ENCODE measurements at places on chromosomes 5 and 9.
A peak's percentile ranks its signal among the peaks of the same experiment; 100 is the strongest.

GRCh38 chr5:159734366-159734765, 181.9 kb upstream of the ADRA1B start:
- no peak for DNase-seq

GRCh38 chr5:100553209-100553608, 18.0 kb downstream of the FAM174A start:
- no peak for DNase-seq

DNA sequence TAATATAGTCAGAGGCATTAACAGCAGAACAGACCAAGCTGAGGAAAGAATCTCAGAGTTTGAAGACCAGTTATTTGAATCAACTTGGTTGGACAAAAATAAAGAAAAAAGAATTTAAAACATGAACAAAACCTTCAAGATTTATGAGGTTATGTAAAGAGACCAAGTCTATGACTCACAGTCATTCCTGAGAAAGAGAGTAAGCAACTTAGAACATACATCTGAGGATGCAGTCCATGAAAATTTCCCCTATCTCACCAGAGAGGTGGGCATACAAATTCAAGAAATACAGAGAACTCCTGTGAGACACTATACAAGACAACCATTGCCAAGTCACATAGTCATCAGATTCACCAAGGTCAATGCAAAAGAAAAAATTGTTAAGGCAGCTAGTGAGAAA, 17.4 kb upstream of the C9orf72 start:
- no peak for DNase-seq

DNA sequence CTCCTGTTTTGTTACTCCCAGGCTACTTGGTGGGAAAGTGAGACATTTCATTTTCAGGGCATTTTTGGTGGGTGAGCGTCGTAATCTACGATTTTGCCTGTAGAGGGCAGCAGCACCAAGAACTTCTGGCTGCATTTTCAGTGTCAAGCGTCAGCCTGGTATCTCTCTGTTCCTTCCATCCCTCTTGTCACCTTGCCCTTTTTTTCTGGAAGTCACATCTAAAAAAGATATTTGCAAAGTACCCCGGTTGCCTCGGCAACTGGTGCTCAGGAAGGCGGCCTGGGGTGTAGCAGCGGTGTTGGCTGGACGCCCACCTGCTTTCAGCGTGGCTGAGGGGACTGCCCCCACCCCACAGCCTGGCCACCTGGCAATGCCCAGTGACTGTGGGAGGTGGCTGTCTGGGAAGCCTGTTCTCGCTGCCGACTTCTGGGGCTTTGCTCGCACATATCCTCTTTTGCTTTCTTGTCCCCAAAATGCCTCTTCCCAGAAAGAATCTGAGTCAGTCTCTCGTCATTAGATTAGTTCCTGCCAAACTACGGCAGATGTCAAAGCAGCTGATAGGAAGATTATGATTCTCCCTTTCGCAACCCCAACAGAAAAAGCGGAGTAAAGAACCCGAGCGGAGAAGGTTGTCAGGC, 84.5 kb downstream of the ACER2 start:
- DNase-seq: peak; percentile 47

- no peak for DNase-seq
Measured at GRCh38 chr5:52727576-52727975, 60.1 kb upstream of the ITGA1 start.

DNA sequence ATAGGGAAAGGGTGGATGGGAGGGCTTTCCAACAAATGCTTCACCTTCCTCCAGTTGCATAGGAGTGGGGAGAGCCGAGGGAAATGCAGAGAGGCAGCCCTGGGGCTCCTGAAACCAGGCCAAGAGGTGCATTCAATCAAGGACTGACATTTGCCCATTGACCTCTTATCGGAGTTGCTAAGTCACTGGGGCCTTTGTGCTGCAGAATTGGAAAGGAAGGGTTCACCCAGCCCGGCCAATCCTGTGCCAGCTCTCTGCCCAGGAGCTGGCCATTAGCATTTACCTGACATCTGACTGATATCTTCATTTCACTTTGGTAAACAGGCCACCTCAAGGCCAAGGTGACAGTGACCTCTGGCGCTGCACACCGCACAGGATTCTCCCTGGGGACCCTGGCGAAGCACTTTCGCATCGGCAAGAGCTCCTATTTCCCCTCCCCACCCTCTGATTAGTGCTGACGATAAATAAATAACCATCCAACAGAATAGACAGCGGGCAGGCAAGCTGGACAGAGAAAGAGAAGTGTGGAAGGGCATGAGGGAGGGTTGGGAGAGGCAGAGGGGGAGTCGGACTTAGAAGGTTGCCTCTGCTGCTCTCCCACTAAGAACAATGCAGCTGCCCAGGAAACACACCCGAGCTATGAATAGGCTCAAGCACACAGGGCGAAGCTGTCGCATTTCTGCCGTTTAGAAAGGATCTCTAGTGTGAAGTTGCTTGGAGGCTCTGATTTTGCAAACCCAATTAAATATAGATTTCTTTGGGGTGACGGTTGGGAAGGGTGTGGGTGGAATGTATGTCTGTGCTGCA, 57.0 kb upstream of the BOD1 start:
- no peak for DNase-seq

GRCh38 chr5:148120317-148120716, 48.0 kb upstream of the SPINK14 start:
- DNase-seq: no peak

GRCh38 chr9:1044643-1045042, 5.5 kb upstream of the DMRT2 start:
- no peak for DNase-seq

GRCh38 chr5:131303537-131303936, 39.7 kb downstream of the CDC42SE2 start:
- no peak for DNase-seq

- no peak for DNase-seq
Measured at GRCh38 chr9:86511614-86512360, 157.6 kb upstream of the TUT7 start.

GRCh38 chr9:133023117-133023890, 7.5 kb upstream of the GTF3C5 start:
- DNase-seq: peak; percentile 5

- DNase-seq: no peak
Measured at GRCh38 chr5:53453898-53454718, 26.3 kb upstream of the FST start.

GRCh38 chr5:61339764-61340163, 7.7 kb downstream of the ZSWIM6 start:
- no peak for DNase-seq

DNA sequence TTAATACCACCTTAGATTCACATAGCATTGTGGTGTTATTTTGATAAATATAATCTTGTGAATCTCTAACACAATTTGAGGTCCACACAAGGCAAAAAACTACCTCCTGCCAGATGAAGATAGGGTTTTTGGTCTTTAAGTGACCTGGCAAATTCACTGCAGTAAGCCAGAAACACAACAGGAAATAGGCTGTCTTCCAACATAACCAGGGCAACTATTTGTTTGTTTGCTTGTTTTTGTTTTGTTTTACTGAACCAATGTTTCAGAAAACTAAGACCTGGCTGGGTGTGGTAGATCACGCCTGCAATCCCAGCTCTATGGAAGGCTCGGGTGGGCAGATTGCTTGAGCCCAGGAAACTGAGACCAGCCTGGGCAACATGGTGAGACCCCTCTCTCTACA, 95.5 kb downstream of the USP20 start:
- no peak for DNase-seq

- DNase-seq: no peak
Measured at GRCh38 chr5:161086461-161086860, 234.4 kb upstream of the ATP10B start.

DNA sequence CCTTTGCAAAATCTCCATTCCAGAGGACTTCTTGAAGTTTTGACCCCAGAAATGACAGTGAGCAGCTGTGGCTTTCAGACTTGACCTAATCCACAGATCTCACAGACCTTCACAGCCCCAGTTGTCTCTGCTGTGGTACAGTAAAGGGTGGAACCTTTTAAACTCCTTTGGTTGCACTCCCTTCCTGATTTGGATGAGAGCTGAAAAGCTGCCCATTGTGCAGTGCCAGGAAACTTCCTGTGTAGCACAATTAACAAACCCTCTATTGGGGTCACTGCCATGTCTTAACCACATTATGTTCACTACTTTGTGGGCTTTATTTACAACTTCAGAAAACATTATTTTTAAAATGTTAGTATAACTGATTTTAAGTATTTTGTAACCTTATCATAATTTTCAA, 56.7 kb upstream of the PCSK5 start:
- no peak for DNase-seq

DNA sequence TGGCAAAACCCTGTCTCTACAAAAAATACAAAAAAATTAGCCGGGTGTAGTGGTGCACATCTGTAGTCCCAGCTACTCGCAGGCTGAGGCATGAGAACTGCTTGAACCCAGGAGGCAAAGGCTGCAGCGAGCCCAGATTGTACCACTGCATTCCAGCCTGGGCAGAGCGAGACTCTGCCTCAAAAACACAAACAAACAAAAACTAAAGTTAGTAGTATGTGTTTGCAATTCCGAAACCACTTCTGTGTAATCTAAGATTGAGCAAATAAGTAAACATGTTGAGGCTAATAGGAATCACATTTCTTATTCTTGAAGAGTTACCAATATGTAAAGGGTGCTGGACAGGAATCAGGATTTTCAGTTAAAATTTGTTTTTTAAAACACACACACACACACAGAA, 70.0 kb upstream of the SUSD1 start:
- DNase-seq: no peak

GRCh38 chr9:135065804-135066203, 21.7 kb upstream of the OLFM1 start:
- no peak for DNase-seq

GRCh38 chr5:170296935-170297588, 515 bp downstream of the LCP2 start:
- no peak for DNase-seq

DNA sequence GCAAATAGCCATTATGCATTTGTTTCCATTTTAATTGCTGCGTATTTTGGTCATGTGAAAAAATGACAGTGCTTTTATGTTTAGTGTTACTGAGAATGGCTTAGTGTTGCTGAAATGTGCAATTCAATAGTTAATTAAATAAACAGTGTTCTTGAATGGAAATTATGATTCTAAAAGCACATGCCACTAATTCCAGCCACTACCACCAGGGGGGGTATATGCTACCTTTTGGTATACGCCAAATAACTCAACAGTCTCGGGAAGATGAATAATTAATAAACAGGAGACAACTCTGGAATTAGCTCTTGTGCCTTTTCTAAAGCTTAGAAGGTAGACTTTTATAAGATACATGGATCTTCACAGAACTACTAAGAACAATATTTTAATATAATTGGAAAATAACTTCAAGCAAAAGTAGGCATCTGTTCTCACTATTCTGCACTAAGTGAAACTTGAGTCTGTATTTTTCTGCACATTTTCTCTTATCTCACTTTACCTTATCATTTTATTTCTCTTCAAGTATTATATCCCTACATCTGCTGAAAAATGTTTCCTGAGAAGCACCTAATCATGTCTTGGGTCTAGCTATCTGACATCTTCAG, 83.5 kb upstream of the MINAR2 start:
- peak; percentile 30 for DNase-seq

DNA sequence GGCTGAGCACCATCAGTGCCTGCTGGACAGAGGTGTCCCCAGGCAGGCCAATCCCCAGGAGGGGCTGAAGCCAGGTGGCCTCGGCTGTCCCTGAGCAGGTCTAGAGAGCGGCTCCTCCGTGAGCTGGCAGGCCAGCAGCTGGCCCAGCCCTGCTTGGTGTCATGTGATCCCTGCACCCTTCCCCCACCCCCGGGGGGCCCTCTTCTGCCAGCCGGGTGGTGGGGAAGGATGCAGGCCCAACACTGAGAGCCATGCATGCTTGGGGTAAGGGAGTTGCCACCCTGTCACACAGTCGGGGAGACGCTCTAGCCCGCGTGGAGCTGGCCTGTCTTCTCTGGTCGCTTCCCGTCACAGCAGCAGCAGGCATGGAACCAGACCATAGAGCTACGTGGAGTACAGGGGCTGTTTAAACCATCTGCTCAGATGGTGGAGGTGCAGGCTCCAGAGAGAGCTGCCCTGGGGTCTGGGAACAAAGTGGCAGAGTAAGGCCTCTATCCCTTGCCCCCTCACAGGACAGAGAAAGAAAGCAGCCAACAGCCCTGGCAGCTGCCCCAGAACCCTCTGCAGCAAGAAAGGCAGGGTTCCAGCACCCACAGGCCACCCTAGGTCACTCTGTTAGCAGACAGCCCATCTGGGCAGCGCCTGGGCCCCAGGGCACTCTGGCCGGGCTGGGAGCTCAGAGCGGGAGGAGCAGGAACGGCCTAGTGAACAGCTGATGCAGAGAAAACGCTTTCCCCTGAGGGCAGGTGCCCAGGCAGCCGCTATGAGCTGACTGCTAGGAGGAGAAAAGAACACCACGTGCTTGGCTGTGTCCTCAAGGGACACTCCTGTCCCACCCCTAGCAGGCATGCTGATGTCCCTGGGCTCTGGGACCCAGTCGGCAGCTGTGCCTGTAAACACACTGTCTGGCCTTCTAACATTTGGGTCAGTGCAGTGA, 6.8 kb downstream of the RALGDS start:
- DNase-seq: no peak

DNA sequence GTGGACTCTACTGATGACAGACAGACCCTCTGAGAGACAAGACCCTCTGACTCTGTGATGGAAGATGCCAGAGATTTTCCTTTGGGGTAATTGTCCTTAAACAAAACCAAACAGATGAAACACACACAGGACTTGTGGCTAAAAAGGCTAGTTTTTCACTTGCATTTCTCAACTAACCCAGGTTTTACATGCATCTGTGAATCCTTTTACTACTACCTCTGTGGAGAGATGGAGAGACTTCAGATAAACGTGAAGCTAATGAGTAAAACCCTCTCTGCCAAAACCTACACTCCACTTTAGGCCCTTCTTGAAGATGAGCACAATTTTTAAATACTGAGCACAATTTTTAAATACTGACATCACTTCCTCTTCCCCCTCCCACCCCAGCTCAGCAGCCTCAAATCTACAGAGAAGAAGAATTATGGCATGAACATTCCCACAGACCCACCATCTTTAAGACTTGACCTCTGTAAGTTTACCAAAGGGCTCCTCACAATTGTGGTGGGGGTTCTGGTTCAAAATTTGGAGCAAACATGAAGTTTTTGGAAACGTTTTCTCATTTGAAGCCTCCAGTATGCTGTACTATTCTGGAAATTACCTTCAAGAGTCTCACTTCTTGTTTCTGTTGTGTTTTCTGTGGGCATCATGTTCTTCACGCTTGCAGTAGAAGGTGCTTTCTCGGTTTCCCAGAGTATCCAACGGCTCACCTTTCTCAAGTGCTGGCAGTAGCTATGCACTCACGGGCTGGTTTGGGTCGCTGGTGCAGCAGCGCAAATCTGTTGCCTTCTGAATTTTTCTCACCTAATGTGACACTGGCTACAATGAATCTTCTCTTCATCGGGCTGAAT, 42.7 kb downstream of the ACER2 start:
- DNase-seq: no peak

GRCh38 chr5:1554410-1554967, 30.7 kb upstream of the LPCAT1 start:
- no peak for DNase-seq

- no peak for DNase-seq
Measured at GRCh38 chr5:179865491-179866240, 7.0 kb upstream of the MRNIP start.

DNA sequence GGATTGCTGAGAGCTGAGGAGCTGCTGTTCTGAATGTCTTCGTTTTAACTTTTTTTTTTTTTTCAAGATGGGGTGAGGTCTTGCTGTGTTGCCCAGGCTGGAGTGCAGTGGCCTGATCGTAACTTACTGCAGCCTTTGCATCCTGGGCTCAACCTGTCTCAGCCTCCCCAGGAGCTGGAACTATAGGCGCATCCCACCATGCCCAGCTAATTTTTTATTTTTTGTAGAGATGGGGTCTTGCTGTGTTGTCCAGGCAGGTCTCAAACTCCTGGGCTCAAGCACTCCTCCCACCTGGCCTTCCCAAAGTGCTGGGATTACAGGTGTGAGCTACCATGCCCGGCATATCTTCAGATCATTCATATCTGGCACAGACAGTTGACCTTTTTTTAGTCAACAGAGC, 46.5 kb downstream of the TRIO start:
- no peak for DNase-seq
